ENCODE measurements at places on chromosomes 2 and 18.

GRCh38 chr2:11830708-11831301 lies 84.4 kb downstream of the LPIN1 start:
- no peak for DNase-seq

DNA sequence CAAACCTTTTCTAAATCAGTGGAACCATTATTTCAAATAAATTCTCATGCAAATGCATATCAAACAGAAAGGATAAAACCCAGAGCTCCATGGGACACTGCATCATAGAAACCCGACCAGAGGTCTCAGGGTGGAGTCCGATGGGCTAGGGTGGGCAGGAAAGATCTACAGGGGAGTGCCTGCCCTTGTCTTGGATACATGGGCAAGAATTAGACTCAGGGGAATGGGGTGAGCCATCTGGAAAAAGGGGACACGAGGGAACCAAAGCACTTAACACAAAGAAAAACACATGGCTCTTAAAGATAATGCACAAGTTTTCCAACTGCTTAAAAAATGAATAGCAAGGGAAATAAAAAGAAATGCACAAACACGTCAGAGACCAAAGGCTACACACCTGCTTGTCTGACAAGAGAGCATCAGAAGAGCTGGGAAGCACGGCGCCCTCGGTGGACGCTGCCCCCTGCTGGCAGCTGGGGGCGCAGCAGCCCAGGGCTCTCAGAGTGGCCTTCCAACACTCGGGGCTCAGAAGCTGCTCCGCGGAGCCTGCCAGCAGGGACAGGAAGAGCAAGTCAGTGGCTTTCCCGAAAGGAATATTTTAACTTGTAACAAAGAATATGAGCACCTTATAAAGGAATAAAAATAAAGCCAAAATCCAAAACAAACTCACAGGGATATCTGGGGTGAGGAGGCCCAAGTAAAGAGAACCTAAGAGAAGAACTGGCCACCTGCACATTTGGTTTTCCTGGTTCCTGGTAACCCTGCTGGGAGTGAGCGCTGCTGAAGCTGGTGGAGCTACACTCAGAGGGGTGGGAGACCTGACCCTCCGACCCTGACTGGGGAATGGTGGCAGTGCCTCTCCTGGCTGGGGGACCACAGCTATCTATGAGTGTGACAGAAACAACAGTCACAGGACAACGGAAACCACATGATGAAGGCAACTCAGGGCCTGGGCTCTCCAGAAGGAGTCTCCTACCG lies 54.5 kb downstream of the SIGLEC15 start:
- peak; percentile 74 for DNase-seq

GRCh38 chr2:188399159-188399558 lies 107.5 kb downstream of the GULP1 start:
- no peak for DNase-seq

DNA sequence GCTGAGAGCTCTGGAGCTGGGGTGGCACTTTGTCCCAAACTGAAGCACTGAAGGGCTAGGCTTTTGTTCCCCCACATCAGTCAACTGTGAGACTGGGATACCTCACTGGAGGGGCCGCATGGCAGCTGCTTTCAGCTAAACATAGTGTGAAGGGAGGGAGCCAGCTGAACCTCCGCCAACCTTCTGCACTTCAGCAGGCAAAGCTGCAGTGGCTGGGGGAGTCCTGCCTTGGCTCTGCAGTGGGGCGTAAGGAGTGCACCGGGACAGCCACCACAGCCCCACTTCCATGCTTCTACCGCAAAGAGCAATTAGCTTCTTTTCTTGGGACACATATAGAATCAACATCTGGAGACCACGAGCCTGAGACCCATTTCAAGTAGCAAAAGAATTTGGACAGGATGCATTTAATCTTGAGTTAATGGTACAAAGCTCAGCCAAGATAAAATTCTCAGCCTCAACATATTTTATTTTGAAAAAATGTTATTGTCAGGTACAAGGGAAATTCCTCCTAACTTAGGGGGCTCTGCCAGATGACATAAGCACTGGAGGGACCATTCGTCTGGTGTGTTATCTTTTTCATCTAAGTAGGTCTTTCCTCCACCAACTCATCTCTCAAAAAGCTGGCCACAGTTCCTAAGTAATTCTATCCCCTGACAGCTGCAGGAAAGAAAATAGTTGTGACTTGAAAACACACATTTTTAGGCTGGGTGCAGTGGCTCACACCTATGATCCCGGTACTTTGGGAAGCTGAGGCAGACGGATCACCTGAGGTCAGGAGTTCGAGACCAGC lies 25.6 kb upstream of the MYCN start:
- no peak for DNase-seq

DNA sequence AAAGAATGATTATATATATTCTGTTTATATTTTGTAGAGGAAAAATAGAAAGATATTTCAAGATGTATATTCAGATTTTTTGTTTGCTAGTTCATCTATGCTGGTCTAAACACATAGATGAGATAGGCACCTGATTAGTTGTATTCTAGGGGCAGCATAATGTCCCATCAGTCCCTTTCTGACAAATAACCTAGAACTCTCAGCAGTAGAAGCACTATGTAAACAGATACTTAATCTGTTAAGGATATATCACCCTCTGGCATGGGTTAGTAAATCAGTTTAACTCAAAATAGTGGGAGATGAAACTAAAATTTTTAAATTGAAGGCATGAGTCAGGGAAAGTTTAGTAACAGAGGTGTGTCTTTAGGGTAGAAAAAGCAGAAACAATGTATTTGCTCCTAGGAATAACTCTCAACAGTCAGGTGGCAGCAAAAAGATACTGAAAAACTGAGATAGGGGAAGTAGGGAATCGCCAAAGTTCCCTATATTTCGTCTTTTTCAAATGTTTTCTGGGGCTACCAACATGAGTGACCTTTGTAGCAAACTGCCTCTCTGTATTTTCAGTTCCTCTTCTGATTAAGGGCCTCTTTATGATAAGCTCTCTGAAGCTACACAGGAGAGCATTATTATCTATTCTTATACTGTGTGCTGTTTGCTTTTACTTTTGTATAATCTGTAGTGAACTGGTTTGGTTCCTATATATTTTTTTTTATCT lies 5.7 kb downstream of the PPP1R1C start:
- no peak for DNase-seq

DNA sequence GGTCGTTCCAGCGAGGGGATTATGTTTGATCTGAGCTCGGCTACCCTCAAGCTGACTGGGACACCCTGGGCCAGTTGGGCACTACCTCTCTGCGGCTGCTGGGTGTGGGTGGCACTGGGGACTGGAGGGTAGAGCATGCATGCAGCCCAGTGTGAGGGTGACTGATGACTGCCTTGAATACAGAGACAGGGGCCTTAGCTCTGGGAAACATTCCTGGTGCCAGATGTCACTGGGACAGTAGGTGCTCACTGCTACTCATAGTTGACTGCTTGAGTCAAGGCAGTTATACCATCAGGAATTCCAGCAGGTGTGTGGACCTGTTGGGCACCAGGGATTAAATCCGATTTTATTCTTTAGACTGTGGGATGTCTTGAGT lies 33.6 kb upstream of the ATP6V1B1 start:
- no peak for DNase-seq

GRCh38 chr2:119659601-119660342 lies 19.2 kb upstream of the TMEM177 start:
- peak; percentile 34 for DNase-seq

GRCh38 chr2:168685600-168686451 lies 116.6 kb upstream of the NOSTRIN start:
- DNase-seq: no peak

GRCh38 chr2:14358339-14358738 lies 274.2 kb upstream of the LRATD1 start:
- no peak for DNase-seq

- no peak for DNase-seq
Measured at GRCh38 chr2:170829036-170829435, 12.3 kb downstream of the GAD1 start.

DNA sequence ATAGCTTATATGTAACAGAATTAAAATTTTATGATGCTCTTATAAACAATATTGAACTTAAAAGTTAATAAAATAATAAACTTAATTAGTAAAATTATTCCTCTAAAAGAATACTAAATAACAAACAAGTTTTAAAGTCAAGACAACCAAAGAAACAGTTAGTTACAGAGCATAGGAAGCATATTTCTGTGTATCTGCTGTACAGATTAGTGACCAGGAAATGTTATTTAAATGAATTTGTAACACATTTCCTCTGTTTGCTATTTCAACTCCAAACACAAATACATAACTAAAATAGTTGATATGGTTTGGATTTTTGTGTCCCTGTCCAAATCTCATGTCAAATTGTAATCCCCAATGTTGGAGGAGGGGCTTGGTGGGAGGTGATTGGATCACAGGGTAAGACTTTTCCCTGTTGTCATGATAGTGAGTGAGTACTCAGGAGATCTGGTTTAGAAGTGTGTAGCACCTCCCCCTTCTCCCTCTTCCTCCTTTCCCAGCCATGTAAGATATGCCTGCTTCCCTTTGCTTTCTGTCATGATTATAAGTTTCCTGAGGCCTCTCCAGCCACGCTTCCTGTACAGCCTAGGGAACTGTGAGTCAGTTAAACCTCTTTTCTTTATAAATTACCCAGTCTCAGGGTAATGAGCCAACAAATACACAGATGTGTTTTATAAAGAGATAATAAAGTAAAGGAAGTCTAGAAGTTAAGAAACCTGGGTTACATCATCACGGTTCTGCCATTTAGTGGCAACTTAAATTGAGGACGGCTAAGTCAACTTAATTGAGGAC lies 51.8 kb downstream of the ROCK2 start:
- DNase-seq: no peak

All from stimulated activated CD4-positive, alpha-beta T cell treated with anti-CD3 and anti-CD28 coated beads, Interleukin-12 subunit alpha, Interleukin-12 subunit beta, amount 100 ng/mL, for 4 hours (primary cell).